AG08395 (cell line): ENCODE measurements at places on chromosomes 16 and 17.

DNA sequence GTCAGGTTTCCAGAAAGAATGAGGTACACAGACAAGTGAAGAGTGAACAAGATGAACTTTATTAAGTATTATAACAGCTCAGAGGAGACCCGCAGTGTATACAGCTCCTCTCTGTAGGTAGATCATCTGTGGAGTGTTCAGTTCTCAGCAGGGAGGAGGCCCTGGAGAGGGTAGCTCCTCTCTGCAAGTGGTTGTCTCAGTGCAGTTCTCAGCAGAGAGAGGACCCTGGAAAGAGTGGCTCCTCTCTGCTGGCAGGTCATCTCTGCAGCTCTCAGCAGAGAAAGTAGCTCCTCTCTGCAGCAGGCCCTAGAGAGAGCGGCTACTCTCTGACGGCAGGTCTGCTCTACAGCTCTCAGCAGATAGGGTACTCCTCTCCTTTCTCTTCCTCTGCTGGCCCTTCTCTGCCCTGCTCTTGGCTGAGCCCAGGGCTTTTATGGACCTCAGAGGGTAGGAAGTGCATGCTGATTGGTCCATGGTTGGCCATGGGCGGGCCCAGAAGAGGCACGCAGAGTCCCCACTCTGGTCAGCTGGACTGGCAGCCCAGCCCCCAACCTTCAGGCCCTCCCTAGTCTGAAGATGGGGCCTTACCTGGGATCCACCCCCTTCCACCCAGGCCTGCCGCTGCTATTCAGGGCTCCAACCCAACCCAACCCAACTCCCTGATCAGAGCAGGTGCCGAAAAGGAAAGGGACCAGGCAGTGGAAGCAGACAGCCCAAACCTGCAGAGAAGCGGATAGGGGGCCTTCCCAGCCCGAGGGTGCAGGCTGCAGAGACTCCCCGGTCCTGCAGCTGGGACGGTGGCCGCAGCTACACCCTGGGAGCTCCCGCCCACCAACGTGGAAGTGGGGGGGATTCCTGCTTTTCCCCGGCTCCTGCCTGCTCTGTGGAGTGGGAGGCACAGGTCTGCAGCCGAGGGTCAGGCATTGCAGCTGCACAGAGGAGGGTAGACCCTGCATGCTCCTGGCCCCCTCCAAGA is 18.5 kb upstream of the DNAJA2 start:
- no peak for DNase-seq

DNA sequence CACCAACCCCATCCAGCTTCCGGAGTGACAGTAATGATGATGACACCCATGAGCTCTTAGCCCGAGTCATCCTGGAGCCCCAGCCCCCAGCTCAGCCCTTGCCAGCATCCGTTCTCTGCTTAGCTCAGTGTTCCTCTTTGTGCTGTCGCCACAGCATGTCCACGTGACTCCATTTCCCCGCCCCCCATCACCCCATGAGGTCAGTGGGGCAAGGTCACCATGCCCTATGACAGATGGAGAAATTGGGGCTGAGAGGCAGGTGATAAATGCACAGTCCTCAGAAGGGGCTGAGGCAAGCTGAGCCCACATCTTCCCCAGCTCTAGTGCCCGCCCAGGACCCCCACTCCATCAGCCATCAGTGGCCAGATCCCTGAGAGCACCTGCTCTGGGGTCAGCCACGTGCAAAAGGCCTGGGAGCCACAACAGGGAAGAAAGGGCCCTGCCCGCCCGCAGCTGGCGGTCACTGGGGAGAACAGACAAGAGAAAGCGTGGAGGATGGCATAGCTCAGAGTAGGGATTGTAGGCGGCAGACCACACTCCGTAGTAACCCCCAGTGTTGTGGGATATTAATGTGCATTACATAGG is 17.1 kb downstream of the ITGB4 start:
- peak; percentile 56 for DNase-seq

DNA sequence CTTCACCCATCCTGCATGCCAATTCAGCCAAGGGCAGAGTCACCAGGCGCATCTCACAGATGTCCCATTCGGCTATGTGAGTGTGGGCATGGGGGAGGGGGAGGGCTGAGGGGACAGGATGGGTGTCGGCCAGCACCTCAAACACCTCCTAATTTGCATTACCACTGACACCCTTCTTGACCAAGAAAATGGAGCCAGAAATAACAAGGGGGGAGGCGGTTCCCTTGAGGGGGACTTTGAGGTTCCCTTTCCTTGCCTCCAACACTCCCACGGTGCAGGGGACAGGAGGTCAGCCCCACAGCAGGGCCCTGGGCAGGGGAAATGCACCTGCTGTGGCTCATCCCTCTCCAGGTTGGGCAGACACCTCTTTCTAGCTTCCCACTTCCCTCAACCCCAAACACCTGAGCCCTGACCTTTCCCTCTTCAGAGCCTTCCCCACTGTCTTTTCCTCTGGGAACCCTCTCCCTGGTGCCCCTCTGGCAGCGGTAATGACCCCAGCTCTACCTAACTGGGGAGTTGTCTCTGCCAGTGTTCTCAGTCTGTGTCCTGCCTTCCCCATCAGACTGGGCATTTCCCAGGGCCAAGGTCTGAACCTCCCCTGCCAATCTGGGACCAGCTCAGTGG is 18.2 kb upstream of the TBX21 start:
- no peak for DNase-seq

GRCh38 chr16:25109643-25110042 is 1.9 kb upstream of the LCMT1 start:
- DNase-seq: peak; percentile 82

DNA sequence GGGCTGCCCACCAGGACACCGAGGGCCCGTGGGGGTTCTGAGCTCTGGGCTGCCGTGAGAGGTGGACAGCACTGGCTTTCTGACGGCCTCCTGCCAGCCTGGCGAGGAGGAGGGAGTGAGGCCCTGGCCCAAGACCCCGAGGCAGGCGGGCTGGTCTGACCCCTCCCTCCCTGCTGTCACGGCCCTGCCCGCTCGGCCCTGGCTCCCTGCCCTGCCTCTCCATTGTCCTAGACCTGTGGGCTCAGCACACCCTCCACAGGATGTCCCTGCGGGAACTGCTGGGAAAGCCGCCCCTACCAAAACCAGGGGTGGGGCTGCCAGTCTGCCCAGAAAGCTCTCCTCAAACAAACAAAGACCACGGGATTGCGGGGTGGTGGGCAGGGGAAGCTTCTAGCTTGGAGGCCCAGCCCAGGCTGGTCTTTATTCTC is 20.7 kb downstream of the SPNS2 start:
- DNase-seq: no peak

- DNase-seq: peak; percentile 53
Measured at GRCh38 chr17:1999557-2000251, 25.4 kb downstream of the RTN4RL1 start.

GRCh38 chr16:57540906-57541753 is 1.3 kb upstream of the ADGRG5 start:
- no peak for DNase-seq

GRCh38 chr17:55588446-55589242 is 77.4 kb upstream of the SMIM36 start:
- peak; percentile 38 for DNase-seq

DNA sequence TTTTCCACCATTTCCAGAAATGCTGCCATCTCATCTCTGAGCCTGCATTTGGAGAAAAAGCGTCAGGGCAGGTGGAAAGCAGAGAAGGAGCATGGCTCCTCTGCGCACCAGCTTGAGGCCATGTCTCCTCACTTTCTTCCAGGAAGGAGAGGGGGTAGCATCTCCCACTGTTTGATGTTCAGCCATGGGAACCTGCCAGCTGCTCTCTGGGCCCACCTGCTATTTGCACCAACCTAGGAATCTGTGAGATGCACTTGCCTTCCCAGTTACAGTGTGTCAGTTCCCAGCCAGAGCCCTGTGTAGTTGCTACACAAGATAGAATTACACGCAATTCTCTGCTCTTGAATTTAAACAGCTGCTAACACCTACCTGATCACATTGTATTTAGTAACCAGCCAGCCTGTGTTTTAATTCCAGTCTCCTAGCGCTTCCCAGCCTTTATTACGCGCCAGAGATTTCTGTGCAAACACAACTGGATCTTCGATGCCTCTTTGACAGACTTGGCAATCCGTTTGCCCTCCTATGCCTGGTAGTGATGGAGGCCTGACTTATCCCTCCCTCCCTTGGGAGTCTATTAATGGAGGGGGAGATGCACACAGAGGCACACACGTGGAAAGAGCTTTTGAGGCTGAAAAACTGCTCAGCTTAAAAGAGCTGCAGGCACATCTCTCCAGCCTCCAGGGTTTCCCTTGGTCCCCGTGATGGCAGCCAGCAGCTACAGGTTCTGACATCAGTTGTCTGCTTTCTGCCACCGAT is 98.1 kb upstream of the SEC14L1 start:
- no peak for DNase-seq

GRCh38 chr17:8445536-8445935 is 9.9 kb downstream of the NDEL1 start:
- DNase-seq: no peak

DNA sequence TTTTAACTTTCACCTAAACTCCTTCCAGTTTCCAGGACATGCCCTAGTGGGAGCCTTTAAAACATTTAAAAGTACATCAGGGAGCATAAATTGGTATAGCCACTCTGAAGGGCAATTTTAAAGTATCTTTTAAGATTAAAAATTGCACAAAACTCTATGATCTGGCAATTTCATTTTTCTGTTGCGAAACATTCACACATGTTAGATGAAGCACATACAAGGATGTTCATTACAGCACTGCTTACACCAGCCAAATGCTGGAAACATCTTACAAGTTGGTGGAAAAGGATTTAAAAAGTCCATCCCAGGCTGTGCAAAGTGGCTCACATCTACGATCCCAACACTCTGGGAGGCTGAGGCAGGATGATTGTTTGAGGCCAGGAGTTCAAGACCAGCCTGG is 26.4 kb upstream of the LONP2 start:
- no peak for DNase-seq
